ENCODE measurements at places on chromosomes 7 and 10. TPM values are rescaled to one million over a fixed set of nuclear protein-coding genes. Genes with fewer than 3 reads are reported as not detected.

DNA sequence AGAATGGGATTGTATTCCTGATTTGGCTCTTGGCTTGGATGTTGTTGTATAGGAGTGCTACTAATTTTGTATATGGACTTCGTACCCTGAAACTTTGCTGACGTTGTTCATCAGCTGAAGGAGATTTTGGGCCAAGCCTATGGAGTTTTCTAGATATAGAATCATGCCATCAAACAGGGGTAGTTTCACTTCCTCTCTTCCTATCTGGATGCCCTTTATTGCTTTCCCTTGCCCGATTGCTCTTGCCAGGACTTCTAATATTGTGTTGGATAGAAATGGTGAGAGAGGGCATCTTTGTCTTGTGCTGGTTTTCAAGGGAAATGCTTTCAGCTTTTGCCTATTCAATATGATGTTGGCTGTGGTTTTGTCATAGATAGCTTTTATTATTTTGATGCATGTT lies 92.3 kb downstream of the CCDC7 start:
- no peak for DNase-seq

Gene NACAD
- 5.9 TPM for total RNA-seq

DNA sequence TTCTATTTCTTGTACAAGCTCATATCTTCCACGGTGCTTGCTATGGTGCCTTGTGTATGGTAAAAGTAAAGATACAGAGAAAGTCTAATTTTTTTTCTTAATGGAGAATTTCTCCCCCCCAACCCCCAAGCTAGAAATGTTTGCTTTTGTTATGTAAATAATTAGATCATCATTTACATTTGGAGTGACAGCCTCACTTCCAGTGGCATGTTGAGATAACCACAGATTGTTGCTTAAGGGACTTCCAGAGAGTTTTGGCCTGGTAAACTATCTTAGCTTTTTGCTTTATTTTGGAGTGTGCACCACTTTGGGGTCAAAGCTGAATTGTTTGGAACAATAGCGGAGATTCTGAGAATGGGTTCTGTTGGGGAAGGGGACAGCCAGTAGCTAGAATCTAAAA lies 129.7 kb downstream of the ZNF365 start:
- DNase-seq = no peak

- no peak for DNase-seq
Measured at GRCh38 chr10:124329941-124330340, 88.8 kb downstream of the OAT start.

- no peak for DNase-seq
Measured at GRCh38 chr7:132171130-132171576, 405.1 kb downstream of the PLXNA4 start.

DNA sequence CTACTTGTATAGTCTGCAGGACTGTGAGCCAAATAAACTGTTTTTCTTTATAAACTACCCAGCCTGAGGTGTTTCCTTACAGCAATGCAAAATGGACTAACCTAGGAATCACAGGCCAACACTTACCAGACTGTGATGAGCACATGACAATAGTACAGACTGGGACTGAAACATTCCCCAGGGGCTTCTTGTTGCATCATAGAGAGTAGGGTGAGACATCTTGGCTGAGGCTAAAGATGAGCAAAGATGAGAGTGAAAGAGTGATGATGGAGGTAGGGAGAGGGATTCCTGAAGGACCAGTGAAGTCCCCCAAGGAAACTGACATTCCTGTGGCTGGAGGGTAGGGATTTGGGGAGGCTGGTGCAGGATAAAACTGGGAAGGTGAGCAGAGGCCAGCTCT lies 194.4 kb downstream of the TPST1 start:
- DNase-seq = no peak

GRCh38 chr7:148318838-148319237 lies 271.7 kb upstream of the C7orf33 start:
- no peak for DNase-seq

- DNase-seq = no peak
Measured at GRCh38 chr7:35356495-35356894, 102.6 kb upstream of the TBX20 start.

DNA sequence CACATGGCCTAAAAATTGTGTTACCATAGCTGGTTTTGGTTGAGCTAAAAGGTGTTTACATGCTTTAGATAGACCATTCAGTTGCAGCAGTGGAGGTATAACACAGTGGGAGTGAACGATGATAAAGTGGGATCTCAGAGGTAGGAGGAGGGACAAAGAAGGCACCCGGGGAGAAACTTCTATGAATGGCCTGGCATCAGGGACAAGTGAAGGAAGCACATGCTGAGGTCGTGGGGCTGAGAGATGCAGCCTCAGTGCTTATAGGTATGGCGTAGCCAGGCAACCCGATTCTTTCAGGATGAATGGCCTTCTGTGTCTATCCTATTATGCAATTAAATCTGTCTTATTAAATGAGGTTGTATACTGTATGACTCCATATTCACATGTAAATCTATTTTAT lies 3.9 kb upstream of the CDK6 start:
- no peak for DNase-seq

Gene FUOM
- 9.6 TPM for total RNA-seq

DNA sequence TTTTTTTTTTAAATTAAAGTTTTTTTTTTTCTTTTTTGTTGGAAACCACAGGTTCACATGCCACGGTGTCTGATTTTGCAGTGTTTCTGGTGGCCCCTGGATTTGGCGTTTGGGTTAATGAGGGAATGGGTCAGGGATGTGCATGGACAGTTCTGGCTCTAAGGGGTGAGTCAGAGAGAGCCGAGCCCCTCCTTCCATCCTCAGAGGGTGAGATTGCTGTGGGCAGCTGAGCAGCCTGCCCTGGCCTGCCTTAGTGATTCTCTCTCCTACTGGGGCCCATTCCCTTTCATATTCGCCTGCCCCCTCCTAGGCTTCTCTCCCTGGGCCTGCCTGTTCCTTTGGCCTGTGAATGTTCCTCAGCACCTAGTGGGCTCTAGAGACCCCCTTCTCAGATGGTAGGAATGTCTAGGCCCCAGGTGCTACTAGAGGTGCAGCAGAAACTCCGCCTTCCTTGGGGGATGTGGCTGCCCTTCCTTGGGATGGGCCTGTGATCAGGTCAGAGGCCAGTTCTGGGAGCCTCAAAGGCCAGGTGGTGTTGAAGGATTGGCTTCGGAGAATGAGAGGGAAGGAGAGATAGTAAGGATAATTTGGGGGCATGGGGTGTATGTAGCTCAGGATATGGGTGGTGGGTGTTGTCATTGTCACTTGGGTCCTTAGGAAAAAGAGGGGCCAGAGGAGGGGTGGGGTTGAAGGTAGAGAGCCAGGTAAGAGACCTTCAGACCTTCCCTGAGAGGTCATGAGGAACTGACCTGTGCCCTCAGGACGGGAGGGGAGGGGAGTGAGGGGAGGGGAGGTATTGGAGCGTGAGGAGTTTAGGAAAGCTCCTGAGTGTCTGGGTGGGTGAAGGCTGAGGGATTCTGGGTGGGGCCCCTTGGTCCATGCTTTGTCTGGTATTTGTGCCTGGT lies 19.8 kb downstream of the TSPAN14 start:
- peak; percentile 38 for DNase-seq

DNA sequence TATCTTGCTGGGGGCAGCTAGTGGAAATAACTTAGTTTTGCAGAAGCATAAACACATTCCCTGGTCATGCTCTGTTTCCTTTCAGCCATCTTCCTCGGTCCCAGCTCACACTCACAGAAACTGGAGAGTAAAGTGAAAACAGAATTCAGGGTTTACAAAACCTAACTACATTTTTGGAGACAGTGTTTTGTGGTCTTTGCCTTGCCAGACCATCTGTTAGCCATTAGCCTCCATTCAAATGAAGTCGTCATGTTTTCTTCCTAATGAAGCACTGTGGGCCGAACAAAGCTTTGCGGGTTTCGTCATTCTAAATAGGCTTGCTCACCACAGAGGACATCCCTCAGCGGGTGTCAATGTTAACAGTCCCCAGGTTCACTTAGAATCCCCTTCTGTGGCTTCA lies 214.6 kb upstream of the TMEM72 start:
- DNase-seq = no peak

- no peak for DNase-seq
Measured at GRCh38 chr7:5423306-5423975, at the start of gene TNRC18. Gene TNRC18, minus strand, starts transcription at chr7:5423834. Its CDS starts 2,588 bp downstream, at chr7:5421246.

Gene PTPRN2
- 2.2 TPM for total RNA-seq

Gene LRGUK
- 0.67 TPM for total RNA-seq

DNA sequence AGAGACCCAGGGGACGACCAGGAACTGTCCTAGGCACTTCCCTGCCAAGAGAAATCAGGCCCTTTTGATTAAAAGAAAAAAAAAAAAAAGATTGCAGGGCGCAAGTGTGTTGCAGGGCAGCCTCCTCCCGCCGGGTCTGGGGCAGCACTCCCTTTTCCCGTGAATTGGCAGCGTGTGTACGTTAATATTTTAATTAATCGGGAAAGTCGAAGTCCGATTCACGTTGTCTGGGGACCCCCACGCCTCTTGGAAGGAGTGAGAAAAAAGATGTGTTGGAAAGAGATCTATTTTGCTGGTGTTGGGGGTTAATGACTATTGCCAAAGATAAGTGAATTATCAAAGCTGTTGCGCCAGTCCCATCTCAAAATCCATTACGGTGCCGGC lies 1.3 kb upstream of the EBF3 start:
- DNase-seq = no peak

- DNase-seq = peak; percentile 46
Measured at GRCh38 chr7:93622036-93623033, 47.8 kb upstream of the CALCR start.

Gene SLC39A12
- total RNA-seq = not detected

- DNase-seq = no peak
Measured at GRCh38 chr7:36726311-36726710, 2.0 kb upstream of the AOAH start.

Gene TAS2R5
- total RNA-seq = 0.10 TPM

Gene NOS3
- total RNA-seq = 0.74 TPM

DNA sequence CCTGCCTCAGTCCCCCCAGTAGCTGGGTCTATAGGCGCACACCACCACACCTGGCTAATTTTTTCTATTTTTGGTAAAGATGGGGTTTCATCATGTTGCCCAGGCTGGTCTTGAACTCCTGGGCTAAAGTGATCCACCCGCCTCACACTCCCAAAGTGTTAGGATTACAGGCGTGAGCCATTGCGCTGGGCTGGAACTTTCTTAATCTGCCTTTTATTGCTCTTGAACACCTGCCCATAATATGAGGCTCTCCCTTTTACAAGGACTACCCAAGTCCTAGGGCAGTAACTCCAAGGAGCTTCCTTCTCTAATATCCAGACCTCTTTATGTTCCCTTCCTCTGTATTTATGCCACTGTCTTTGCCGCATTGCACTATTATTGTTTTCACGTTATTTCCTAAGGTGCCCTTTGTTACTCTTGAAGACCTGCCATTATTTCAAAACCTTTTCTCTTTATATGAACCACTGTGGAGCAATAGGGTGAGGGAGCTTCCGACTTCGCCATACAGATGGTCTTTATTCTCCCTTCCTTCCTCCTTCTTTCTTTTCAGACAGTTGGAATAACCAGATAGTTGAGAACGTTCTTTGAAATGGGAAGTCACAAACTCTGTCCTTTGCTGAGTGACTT lies 36.3 kb upstream of the TCF7L2 start:
- no peak for DNase-seq

DNA sequence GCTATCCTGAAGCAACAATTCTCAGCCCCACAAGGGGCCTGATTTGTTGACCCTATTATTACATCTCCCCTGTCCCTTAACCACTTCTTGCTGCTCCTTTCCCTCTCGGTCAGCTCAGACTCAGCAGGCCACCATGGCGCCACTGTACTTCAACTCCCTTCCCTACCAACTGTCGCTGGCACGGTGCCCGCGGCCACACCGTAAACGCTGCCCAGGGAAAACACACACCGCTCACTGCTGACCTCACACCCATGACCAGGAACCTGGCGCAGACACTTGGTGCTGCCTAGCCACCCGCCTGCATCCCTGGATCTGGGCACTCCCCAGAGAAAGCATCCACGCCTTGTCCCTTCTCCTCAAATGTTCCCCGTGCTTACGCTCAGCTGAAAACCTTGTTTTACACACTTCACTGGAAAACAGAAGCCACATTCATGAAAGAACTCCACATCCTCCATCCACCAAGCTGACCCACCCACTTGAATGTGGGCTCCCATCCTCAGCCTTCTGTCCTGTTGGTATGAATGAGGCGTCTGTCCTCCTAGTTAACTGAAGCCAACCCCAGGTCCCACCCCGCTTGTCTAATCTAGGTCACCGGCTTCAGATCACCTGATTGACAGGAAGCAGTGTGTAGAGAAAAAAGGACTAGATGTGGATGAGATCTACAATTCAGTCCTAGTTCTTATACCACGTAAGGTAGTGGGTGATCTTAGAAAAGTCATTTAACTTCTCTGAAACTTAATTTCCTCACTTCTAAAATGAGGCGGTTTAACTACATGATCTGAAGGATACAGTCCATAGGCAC lies 28.5 kb upstream of the CRYGN start:
- no peak for DNase-seq

- peak; percentile 31 for DNase-seq
Measured at GRCh38 chr7:55588379-55588699, 16.0 kb upstream of the VOPP1 start.

GRCh38 chr10:128981881-128982615 lies 485.0 kb upstream of the MGMT start:
- no peak for DNase-seq

All from A172 (cell line).